Inflammatory macrophage treated with lipopolysaccharide for 1 hour (primary cell): ENCODE measurements at places on chromosomes 7 and 10.
A peak's percentile ranks its signal among the peaks of the same experiment; 100 is the strongest.

GRCh38 chr10:131697476-131698128 is 203.2 kb upstream of the PPP2R2D start:
- DNase-seq: no peak

- peak; percentile 91 for DNase-seq
These were observed 106.6 kb upstream of the INHBA start for GRCh38 chr7:41809529-41809939.

GRCh38 chr10:35605191-35605590 is at the start of gene GJD4:
Gene GJD4 (plus strand): TSS chr10:35605341. CDS start chr10:35605568, 227 bp downstream.
- DNase-seq: no peak

DNA sequence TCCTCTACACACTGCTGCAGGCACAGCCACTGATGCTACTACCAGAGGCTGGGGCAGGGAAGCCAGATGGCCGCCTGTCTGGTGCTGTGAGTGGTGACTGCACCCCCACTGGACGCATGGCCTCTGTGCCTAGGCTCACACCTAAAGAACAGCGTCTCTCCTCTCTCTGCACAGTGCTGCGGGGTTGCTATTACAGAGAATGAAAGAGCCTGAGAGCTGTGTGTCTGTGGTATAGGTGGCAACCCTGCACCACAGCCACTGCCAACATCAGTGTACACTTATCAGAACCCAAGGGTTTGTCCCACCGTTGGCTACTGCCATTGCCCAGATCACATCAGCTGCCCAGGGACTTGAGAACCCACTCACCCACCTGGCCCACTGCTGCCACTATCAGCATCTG is 4.1 kb upstream of the IFIT2 start:
- no peak for DNase-seq

GRCh38 chr7:77351539-77352004 is 64.6 kb downstream of the GSAP start:
- peak; percentile 64 for DNase-seq

GRCh38 chr7:55594414-55594813 is 22.1 kb upstream of the VOPP1 start:
- DNase-seq: no peak

- DNase-seq: no peak
These were observed 116.9 kb downstream of the NRBF2 start for GRCh38 chr10:63250032-63250431.
